Hematopoietic multipotent progenitor cell treated with erythropoietin and hydrocortisone succinate and interleukin-3 and kit ligand, for 8 days (in vitro differentiated cells): ENCODE measurements at places on chromosomes 11 and 22.

GRCh38 chr11:9172389-9172788 lies 81.0 kb upstream of the SCUBE2 start:
- DNase-seq, result no peak

DNA sequence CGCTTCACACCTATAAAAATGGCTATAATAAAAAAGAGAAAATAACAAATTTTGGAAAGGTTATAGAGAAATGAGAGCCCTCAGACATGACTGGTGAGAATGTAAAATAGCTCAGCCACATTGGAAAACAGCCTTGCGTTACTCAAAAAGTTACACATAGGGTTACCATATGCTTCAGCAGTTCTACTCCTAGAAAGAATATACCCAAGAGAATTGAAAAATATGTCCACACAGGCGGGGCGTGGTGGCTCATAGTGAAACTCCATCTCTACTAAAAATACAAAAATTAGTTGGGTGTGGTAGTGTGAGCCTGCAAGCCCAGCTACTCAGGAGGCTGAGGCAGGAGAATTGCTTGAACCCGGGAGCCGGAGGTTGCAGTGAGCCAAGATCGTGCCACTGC lies 7.6 kb upstream of the JHY start:
- DNase-seq, result no peak

DNA sequence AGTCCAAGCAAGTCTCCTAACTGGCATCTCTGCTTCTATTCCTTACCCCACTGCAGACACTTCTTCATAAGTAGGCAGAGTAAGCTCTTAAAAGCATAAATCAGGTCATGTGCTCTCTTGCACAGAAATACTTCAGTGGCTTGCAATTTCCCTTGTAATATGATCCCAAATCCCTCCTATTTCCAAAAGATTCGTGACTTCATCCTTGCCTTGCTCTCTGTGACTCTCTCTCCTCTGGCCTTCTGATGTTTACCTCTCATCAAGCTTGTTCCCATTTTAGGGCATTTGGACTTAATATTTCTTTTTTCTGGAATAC lies 37.4 kb upstream of the NCR3LG1 start:
- DNase-seq, result no peak

- DNase-seq, result no peak
Observed at GRCh38 chr11:82909015-82909640, 7.6 kb downstream of the DDIAS start.

DNA sequence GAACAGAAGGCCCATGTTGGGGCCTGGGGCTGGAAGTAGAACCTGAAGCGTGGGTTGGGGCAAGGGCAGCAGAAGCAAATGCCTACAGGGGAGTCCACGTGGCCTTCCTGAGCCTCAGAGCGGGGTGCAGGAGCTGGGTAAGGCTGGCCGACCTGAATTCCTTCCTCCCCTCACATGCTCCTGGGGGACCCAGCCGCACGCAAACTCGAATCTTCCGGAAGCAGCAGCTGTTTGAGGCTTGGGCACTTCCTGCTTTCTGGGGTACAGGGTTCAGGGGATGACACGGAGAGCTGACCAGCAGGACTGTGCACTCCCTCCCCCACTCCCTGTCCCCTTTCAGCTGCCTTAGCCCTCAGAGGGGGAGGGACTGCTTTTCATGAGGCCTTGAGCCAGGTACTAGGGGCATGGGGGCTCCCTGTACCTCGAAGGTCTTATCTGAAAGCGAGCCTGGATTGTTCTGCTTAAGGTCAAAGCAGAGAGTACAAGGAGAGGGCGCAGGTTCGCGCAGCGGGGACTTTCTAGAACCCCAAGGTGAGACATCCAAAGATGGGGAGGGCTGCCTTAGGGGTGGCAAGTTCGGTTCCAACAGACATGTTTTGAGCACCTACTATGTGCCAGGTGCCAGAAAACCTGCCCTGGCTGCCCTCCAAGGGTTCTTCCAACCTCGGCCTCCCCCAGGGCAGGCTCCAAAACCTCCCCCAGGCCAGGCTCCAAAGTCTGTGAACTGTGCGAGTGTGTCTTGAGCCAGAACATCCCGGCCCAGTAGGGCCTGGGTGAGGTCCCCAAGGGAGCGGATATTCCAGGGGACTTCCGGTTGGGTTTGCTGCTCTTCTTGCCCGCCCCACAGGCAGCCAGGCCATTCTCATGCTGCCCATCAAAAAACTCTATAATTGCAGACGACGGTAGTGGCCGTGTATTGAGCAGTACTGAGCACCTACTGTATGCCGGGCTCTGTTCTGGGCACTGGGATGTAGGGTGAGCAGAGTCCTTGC lies 1.7 kb downstream of the NCF4 start:
- peak; percentile 68 for DNase-seq

DNA sequence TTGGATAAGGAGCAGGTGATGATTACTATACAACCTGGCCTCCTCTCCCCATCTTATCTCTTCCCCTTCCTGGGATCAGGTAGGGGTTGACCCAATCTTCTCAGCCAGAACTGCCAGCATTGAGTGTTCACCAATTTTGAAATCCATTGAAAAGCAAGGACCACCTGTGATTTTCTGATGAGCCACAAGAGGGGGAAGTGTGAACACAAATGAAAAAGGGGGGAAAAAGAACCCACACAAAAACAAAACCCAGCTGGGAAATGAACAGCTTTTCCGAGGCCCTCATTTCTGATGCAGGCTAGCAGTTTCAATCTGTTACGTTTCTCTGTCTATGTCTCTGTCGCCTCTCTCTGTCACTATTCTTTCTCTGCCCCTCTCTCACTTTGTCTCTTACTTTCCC lies 161.9 kb downstream of the INSC start:
- peak; percentile 2 for DNase-seq

DNA sequence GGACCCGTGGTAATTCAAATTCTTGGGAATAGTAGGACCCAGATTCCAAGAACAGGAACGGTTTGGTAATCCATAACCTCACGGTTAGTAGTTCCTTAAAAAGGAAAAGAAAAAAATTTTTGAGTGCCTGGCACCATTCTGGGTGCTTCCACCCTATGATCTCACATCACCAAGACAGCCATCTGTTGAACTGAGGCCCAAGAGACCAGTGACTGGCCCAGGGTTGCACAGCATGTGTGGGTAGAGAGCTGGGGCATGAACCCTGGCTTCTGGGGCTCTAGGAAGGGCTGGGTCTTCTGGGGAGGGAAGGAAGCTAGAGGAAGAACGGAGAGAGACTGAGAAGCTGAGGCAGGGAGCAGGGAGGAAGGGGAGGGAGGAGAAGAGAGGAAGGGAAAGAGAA lies 4.7 kb upstream of the SPI1 start:
- DNase-seq, result no peak

DNA sequence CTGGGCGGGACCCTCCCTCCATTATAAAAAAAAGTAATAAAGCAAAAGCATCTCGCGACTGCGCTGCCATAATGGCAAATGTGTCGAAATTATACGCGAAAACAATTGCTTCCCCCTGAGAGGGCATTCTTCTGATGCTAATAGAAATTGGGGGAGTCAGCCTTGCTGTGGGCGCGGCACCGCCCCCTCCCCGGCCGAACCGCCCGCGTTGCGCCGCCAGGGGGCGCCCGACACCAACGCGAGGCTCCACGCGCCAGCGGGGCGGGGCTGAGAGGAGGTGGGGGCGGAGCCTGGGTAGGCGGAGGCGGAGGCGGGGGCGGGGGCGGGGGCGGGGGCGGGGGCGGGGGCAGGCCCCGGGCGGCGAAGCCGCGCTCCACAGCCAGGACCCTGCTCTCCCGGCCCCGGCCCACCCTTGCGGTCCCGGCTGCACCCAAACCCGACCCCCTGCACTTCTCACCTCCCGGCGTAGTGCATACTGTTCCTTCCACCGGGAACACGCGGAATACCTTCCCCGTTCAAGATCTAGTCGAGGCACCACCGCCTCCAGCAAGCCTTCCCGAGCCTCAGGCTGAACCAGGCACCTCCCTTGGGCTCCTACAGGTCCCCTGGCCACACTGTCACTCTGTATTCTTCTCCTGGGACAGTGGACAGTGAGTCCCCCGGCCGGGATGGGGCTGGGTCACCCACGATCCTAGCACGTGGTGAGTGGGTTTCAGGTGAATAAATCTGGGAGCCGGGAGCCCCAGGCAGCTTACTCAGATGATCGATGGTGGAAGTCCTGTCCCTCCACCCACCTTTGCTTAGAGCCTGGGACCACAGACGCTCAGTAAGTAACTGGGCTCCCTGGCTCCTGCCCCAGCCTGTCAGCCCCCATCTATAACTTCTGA lies 15.5 kb upstream of the UPK3A start:
- peak; percentile 65 for DNase-seq

GRCh38 chr11:134173296-134173695 lies 50.5 kb downstream of the NCAPD3 start:
- no peak for DNase-seq

DNA sequence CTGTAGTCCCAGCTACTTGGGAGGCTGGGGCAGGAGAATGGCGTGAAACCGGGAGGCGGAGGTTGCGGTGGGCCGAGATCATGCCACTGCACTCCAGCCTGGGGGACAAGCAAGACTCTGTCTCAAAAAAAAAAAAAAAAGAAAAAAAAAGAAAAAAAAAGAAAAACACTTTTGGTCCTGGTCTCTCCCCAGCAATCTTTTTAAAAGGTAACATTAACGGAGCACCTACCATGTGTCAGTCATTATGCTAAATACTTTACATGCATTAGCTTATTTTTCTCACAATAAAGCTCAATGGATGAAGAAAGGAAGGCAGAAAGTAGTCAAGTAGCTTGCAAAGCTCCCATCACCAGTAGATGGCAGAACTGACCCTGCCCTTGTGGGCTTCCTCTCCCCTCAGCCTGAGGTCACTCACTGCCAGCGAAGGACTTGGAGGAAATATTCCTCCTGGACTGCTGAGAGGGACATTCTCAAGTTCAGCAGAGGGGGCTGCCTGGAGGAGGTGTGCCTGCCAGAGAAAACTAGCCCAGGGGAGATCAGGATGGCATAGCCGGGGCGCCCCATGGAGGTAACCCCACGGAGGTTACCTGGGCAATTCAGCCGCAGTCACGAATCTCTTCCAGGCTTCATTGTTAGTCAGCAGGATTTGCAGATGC lies 15.5 kb downstream of the APOL3 start:
- peak; percentile 74 for DNase-seq
